AG08395 (cell line): ENCODE measurements at places on chromosomes 4 and X.

DNA sequence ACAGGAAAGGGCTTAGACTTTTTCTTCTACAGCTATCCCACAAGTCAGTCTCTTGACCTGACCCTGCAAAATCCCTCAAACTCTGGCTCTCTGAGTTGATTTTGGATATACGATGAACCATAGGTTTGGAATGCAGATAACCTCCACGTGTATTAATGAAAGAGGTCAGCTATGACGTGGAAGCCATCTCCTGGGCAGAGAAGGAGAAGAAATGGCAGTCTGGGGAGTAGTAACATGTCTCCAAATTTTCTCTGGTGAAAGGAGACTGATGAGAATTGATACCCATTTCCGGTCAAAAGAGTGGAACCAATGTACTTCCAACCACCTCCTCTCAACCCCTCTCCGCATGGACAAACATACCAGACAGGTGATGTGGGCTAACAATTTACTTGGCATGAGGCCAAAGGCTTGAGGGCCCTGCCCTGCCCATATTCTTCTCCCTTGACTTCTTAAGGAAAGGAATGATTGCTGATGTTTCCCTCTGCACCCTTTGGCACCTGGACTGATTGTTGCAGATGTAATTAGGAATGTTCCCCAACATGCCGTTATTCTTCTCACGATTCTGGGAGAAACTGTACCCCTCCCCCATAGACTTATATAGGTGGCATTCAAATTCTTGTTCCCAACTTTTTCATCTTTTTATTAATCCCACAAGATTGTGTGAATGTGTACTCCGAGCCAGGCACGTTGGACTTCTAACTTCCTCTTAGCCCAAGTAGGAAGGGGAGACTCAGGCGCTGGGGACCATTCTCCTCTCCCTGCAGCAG lies 580 bp upstream of the PLS3 start:
- no peak for DNase-seq

- no peak for DNase-seq
Observed at GRCh38 chr4:96131186-96131585, 291.3 kb downstream of the PDHA2 start.

DNA sequence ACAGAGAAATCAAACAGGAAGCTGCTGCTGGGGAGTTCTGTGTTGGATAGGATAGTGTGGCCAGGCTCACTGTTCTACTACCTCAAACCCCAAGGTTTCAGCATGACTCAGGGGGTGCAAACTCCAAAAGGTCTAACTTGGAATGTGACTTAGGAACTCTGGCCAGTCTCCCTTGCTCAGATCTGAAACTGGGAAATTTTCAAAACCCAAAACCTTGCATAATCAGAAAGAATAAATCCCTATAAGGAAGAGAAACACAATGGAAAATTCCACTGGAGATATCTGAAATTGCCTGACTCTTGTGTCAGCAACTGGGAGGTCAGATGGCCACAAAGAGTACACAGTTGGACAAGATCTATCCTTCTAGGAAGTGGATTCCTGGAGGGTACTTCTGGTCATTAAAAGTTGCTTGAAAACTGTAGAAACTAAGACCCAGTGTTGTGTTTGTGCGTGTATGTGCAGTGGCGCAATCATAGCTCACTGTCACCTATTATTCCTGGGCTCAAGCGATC lies 58.0 kb downstream of the PPEF2 start:
- peak; percentile 78 for DNase-seq

DNA sequence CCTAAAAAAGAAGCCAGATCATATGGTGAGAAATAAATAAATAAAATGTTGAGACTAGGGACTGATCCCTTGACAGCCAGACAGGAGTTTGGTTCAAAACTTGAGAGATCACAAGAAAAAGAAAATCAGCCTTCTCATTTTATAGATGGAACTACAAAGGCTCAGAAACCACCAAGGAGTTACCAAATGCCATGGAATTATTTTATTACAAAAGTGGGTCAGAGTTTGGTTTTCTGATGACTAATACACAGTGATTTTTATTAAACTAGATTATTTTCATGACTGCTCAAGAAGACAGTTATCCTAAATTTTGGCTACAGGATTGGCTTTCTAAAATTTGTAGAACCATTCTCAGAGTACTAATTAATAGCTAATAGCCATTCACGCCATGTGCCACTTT lies 6.2 kb downstream of the CXCL1 start:
- DNase-seq, result no peak
